ENCODE measurements at places on chromosomes 13 and 19.

DNA sequence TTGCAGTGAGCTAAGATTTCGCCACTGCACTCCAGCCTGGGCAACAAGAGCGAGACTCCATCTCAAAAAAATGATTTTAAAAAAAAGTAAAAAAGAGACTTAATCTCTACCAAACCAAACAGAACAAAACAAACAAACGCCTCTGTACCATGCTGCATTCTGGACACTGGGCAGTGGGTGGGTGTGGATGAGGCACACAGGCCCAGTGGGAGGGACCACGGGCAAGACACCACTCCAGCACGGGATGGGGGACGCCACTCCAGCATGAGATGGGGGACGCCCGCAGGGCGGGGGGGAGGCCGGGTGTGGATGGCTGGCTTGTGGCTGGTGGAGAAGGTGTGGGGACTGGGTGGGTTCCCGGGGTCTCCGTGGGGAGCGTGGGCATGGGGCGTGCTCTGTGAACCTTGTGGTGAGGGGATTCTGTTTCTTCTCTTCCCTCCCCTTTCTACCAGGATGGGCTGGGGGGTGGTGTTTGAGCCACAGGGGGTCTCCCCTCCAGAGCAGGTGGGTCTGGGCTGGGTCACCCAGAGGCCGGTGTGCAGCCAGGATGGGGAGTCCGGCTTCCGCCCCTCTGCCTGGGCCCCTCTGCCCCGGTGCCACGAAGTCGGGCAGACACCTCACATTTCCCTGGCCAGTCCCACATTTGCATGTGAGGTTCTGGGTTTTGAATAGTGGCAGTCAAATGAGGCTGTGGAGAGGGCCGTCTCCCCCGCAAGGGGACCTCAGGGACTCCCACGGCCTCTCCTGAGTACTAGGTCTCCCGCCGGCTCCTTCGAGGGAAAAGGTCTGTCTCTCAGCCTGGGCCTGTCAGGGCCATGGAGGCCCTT, 23.9 kb upstream of the MATK start:
- DNase-seq: no peak

DNA sequence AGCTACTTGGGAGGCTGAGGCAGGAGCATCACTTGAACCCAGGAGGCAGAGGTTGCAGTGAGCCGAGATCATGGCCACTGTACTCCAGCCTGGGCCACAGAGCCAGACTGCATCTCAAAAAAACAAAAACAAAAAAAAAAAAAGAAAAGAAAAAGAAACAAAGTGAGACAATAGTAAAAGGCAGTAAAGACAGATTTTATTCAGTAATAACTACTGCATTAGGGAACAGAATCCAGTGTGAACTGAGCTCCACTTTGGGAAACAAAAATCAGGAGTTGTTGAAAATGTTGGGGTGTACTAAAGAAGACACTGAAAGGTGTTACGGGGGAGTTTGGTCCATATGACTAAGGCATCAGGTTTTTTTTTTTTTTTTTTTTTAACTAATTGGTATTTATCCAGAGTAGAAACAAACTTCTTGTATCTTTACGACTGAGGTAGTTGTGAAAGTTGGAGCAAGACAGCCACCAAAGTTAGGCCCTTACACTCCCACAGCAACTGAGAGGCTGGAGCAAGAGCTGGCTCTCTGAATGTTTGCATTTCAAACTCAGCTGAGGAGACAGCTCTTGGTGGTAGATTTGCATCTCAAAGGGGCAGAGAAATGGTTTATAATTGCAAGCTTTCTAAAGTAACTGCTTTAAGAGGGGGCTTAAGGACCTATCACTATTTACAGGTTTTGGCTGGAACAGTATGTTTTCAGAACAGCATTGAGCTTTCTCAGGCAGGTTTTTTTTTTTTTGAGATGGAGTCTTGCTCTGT, 24.2 kb downstream of the ZNF607 start:
- no peak for DNase-seq

DNA sequence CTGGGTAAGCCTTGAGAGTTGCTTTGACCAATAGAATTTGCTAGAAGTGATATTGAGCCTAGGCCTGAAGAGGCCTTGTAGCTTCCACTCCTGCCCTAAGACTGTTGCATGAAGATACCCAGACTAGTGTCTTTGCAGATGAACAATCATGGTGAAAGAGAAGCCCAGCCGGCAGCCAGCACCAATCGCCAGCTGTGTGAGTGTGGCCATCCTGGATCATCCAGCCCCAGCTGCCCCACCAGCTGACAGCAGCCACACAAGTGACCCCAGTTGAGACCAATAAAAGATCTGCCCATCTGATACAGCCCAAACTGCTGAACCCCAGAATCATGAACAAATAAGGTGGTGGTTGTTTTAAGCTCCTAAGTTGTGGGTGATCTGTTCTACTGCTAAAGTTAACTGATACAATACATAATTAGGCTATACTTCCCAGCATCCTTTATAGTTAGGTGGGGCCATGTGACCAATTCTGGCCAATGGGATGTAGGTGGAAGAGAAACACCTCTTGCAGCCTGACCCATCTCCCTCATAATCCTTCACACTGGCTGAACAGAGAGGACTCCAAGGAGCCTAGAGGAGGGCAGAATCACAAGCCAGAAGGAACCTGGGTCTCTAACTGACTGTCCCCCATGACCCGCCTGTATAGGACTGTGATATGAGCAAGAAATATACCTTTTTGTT, 9.4 kb upstream of the ZNF428 start:
- DNase-seq: no peak

DNA sequence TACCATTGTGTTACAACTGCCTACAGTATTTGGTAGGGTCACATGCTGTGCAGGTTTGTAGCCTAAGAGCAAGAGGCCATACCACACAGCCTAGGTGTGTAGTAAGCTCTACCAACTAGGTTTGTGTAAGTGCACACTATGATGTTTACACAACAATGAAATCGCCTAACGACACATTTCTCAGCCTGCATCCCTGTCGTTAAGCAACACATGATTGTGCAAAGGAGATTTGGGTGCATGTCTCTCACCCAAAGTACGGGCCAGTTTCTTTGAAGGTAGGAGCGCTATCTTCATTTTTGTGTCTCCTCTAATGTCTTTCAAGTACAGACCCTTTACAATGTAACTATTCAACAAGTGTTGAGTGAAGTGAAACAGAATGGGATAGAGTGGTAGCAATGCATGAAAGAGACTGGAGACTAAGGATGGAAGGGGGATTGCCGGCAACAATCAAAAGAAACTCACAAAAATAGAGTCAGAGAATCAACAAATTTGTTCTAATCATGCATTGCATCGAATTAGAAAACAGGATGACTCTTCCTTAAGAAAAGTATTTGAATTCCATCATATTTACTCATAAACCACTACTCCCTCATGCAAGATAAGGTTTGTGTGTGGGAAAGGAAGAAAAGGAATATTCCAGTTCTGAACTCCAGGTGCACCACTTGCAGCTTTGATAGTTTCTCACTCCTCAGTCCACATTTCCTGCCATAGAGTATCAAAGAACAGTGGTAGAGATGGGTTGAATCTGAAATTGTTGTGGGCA, 60.2 kb upstream of the TNFRSF19 start:
- no peak for DNase-seq

- no peak for DNase-seq
Measured at GRCh38 chr19:10044390-10044789, 31.1 kb downstream of the RDH8 start.

GRCh38 chr13:50531917-50532899, 311.3 kb downstream of the DLEU7 start:
- no peak for DNase-seq

DNA sequence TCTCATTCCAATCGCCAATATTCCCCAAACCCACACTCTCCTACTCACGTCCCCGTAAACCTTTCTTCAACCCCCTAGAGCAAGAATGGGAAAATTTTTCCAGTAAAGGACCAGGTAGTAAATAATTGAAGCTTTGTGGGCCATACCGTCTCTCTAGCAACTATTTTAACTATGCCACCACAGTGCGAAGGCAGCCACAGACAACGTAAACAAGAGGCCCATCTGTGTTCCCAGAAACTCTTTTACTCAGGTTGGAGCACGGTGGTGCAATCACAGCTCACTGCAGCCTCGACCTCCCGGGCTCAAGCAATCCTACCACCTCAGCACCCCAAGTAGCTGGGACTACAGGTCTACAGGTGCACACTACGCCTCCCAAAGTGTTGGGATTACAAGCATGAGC, 3.0 kb downstream of the DPRX start:
- DNase-seq: no peak

- DNase-seq: no peak
Measured at GRCh38 chr13:30103161-30103840, 204.1 kb downstream of the KATNAL1 start.

DNA sequence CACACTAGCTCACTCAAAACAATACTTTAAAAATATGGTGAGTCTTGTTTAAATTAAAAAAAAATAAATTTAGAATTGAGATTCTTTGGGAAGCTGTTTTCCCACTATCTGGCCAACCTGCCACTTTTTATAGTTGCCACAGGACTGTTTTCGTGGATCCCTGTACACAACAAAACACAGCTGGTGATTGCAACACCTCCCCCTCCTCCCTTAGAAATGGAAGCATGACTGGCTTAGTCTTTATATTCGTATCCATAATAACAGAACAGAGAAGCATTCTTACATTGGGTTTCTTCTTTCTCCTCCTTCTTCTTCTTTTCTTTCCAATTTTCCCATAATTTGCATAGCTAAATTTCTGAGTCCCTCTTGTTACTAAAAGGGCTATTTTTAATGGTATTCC, 79.5 kb upstream of the GJB6 start:
- DNase-seq: no peak

DNA sequence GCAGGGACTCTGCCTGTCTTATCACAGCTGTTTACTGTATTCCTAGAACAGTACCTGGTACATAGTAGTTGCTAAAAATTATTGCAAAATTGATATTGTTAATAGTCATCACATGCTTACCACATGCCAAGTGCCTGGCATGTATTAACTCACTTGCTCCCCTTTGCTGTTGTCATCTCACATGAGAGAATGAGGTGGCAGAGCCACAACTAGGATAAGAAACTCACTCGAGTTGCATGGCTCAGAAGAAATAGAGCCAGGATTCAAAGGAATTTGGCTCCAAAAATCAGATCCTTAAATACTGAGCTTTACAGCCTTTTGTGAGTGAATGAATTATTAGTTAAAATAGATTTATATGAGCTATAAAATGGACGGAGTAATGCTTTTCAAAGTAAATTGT, 42.6 kb downstream of the B3GLCT start:
- no peak for DNase-seq

GRCh38 chr19:1146412-1146699, 27.7 kb downstream of the SBNO2 start:
- DNase-seq: no peak

GRCh38 chr13:39676315-39676876, 20.9 kb downstream of the COG6 start:
- DNase-seq: peak; percentile 43

DNA sequence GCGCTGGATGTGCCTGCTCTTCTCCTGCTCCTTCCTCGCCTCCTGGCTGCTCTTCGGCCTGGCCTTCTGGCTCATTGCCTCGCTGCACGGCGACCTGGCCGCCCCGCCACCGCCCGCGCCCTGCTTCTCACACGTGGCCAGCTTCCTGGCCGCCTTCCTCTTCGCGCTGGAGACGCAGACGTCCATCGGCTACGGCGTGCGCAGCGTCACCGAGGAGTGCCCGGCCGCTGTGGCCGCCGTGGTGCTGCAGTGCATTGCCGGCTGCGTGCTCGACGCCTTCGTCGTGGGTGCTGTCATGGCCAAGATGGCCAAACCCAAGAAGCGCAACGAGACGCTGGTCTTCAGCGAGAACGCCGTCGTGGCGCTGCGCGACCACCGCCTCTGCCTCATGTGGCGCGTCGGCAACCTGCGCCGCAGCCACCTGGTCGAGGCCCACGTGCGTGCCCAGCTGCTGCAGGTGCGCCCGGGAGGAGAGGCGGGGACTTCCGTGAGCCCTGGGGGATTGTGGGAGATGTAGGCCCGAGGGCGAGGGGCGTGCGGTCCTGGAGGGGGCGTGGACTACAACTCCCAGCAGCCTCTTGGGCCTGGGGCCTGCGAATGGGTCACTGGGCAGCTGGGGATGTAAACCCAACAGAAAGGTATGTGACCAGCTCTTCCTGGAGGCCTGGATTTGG, 6.7 kb downstream of the KCNJ14 start:
- no peak for DNase-seq

DNA sequence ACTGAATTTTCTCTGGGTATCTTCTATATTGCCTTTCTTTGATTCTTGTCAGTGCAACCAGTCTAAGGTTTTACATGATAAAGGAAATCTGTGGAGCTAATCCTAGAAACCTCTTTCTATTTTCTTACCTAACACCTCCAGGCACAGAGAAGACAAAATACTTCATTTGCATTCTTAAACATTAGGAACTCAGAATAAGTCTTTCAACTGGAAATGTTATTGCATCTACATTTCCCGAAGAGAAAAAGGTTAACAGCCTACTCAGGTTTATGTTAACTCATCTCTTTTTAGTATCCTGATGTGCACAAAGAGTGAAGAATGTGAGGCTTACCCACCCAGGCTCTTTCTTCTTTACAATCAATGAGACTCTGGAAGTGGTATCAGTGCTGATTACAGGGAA, 106.7 kb downstream of the PCCA start:
- no peak for DNase-seq

DNA sequence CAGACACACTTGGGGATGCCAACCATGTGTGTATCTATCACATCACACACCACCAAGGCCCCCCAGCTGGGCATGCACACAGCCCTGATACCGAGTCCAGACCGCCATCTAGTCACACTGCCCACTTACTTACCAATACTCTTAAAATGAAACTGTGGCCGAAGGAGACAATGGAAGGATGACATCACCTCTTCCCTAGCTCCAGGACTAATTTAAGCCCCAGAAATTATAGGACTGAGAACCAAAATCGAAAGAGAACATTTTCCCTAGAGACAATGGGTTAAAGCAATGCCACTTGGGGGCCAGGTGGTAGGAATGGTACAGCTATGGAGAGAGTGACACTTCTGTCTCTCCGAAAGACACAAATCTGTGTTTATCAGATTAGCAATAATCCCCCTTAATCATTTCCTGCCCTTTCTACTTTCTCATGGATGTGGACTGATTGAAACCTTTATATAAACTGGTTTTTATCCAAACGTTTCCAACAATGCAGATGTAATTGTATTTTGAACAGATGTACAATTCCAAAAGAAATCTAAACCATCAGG, 663 bp upstream of the GGACT start:
- no peak for DNase-seq

DNA sequence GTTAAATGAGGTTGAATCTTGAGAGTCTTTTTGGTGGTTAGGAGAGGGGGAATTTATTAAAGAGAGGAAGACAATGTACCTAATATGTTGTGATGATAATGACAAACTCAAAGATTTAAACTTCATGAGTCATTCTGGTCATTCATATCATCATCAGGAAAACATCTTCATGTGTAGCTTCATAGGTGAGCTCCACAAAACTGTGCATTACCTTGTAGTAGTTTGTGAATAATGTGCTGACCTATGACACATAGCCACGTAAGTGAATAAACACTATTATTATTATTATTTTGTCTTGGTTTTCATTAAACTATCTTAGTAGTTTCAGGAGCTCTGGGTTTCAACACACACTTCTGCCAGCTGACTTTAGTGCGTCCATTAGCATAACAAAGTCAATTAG, 997 bp upstream of the GPC6 start:
- no peak for DNase-seq

- DNase-seq: no peak
Measured at GRCh38 chr13:31545616-31546015, 193.7 kb upstream of the RXFP2 start.

- no peak for DNase-seq
Measured at GRCh38 chr13:113273851-113274590, 23.0 kb upstream of the LAMP1 start.

- DNase-seq: no peak
Measured at GRCh38 chr19:15781661-15782060, 5.8 kb upstream of the OR10H5 start.

Measured in MM.1S (cell line).